AG09319 (cell line): ENCODE measurements at places on chromosomes 2 and 18.
A peak's percentile ranks its signal among the peaks of the same experiment; 100 is the strongest.

GRCh38 chr2:15939854-15940660 lies at the start of gene MYCN:
Gene MYCN (plus strand): TSS chr2:15940550. CDS start chr2:15942065, 1,515 bp downstream.
- DNase-seq: no peak

DNA sequence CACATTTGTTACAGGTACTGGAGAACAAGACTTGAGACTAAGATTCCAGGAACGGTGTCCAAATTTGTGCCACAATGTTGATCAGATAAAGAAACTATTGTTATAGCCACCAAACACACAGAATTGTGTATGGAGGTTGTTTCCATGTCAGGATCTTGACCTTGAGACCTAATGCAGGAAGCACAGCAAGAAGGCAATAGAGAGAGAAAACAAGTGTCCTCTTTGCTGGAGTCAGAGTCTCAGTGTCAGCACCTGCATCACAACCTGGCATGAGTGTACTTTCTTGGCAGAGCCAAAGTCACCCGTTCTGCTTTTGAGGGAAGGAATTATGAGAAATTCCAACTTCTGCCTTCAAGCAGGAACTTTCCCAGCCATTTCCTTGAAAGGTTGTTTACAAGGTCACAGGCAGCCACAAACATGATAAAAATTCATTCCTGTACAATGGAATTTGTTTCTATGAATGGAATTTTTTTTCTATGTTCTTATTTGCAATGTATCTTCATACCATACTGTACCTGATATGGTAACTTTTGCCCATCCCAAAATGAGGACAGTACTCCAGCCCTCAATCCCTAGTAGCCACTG lies 118.4 kb downstream of the PKP4 start:
- no peak for DNase-seq

DNA sequence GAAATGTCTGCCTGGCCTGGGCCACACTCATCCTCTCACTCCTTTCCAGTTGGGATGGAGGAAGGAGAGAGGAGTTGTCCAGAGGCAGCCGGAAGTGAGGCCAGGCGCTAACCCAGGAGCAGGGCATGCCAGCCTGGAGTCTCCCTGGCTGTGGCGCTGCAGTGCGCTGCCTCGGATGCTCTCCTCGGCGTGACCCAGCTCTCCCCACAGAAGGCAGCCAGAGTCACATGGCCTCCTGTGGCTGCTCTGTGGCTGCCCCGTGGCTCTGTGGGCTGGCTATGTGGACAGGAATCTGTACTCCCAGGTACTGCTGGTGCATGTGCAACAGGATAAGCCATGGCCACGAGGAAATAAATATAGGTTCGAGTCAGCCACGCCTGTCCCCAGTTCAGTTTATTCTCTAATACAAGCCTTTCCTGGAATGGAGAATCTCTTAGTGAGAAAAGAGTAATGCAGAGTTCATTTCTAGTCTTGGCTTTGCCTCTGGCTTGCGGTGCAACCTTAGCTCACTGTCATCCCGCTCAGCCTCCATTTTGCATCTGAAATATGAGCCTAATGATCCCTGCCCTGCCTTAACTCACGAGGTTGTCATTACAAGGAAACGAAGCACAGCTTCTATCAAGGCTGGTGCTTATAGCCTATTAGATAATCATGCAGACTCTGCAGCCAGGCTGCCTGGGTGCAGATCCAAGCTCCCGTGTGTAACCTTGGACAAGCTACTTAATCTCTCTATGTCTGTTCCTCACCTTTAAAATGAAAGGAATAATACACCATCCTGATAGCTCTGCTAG lies 106.3 kb downstream of the ANTXR1 start:
- no peak for DNase-seq

DNA sequence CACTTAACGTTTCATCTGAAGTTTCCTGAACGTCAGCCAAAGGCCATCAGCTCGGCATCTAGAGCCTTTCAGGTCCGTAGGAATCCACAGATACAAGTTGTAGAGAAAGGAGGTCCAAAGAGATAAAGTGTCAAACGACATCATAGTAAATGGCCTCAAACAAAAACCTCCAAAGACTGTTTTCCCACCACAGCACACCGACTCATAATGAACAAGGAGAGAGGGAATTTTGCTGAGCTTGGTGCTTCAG lies 150.3 kb downstream of the PXDN start:
- peak; percentile 29 for DNase-seq

- DNase-seq: no peak
These were observed 398.8 kb downstream of the GALR1 start for GRCh38 chr18:77648411-77648810.

GRCh38 chr2:214035091-214035852 lies 375.6 kb upstream of the VWC2L start:
- DNase-seq: no peak

GRCh38 chr2:88666576-88666975 lies 24.9 kb upstream of the RPIA start:
- DNase-seq: no peak

DNA sequence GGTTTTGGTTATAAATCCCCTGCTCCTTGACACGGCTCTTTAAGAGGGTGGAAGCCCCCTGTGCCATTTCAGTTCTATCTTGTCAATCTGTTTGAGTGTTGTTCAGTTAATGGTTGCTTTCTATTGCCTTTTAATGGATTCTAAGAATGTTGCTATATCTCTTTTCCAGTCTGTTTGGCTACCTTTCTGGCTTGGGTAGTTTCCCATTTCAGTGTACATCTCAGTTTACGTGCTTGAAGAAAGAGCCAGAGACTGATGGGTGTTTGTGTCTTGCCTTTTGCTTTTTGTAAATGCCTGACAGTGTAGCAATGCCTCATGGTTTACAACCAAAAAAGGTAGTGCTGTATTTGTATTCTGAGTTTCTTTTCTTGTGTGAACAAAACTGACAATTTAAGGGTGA lies 45.3 kb downstream of the SPATS2L start:
- DNase-seq: no peak

DNA sequence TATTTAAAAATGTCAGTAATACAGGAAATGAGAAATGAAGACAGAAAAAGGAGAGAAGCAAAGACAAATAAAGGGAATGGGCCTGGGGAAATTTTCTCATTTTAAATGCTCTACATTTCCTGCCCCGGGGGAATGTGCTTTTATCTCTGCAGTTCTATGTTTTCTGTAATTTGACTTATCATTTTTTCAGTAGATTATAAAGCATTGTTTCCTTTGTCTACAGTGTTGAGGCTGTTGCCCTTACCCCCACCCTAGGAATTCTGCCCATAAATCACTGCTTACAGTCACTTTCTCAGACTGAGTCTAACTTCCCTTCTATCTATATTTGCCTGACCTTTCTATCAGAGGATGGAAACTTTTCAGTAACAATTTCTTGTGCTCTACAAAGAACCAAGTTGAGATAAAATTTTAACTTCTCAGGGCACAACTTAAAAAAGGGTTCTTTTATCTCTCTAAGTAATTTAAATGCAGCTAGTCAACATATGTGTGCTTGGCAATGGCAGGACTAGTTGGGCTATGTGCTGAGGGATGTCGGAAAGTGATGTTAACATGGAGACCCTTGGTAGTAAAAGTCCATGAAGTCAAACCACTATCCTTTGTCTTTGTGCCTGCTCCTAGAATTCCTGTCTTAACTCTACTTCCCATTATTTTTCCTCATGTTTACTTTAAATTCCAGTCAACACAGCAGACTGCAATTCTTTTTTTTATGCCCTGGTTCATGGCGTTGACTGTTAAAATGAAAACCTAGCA lies 146.5 kb upstream of the MMADHC start:
- DNase-seq: no peak

DNA sequence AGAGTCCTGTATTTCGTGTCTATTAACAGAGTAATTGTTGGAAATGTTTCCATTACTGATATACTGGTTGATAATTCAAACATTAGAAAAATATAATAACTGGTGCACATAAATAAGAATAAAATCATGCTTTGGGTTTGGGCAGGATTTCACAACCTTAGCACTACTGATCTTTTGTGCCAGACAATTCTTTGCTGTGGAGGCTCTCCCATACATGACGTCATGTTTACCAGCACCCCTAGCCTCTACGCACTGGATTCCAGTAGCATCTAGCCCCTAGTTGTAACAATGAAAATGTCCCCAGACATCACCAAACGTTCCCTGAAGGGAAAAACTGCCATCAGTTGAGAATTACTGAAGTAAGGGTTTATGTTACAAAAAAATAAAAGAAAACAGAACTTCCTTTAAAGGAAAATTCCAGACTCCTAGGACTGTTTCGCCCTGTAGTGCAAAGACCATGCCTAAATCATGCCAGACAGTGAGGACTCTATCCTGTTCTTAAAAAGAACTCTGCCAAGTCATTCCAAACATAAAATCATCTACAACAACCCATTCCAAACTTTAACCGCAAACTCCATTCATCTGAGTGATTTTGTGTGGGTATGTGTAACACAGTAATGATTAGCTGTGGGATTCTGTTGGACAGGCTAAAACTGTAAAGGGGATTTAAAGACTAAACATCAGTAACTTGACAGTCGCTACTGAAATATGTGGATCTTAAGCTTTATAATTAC lies 313.4 kb upstream of the CCDC68 start:
- peak; percentile 45 for DNase-seq

DNA sequence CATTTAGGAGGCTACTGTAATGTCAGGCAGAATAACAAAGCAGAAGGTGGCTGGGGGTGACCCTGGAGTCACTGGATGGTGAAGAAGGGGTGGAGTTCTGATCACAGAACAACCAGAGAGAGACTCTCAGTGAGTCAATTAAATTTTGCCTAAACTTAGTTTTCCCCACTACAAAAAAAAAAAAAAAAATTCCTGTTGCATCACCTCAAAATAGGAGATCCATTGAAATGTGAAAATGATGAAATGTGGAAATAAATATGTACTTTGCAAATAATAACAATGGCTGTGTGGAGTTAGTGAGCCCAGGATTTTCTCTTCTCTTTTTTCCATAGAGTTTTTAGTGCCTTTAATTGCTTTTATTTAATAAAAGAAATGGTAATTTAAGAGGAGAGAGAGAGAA lies 165.5 kb downstream of the GFPT1 start:
- no peak for DNase-seq

GRCh38 chr2:231546014-231546715 lies 15.9 kb upstream of the NMUR1 start:
- no peak for DNase-seq

GRCh38 chr2:228242591-228242990 lies 61.1 kb upstream of the SPHKAP start:
- no peak for DNase-seq

- DNase-seq: no peak
These were observed 410 bp upstream of the TGIF1 start for GRCh38 chr18:3449512-3450011.

DNA sequence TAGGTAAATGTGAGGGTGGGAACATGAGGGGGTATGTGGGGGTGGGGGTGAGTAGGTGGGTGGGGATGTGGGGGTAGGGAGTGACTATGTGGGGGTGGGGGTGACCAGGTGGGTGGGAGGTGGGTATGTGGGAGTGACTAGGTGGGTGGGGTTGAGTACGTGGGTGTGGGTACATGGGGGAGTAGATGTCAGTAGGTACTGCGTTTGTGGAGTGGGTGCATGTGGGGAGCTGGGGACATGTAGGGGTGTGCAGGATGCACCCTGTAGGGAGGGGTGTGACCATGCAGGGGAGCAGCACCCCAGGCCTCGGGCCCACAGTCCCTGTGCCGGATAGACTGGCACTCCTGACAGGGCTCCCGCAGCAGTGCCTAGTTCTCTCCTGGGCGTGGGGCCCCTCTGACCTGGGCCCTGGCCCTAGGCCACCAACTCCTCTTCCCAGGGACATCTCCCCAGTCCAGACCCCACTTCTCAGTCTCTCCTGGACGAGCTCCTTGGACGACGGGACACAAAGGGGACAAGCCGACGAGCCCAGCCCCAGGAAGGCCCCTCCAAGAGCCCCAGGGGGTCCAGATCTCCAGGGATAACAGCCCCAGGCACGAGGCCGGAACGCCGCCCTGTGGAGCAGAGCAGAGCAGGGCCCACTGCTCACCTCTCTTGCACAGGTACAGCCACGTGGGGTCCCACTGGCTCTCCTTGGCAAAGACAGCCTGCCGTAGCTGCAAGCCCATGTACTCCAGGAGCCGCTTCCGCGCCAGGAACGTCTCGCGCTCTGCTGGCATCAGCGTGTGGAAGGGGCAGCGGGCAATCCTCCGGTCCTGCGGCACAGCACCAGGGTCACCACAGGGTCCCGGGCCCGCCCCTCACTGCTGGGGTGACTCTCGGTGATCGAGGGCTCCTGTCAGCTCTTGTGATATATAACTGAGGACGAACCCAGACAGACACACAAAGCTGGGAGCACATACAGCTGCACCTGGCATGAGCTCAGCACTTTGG lies 58.2 kb downstream of the ANKMY1 start:
- no peak for DNase-seq

DNA sequence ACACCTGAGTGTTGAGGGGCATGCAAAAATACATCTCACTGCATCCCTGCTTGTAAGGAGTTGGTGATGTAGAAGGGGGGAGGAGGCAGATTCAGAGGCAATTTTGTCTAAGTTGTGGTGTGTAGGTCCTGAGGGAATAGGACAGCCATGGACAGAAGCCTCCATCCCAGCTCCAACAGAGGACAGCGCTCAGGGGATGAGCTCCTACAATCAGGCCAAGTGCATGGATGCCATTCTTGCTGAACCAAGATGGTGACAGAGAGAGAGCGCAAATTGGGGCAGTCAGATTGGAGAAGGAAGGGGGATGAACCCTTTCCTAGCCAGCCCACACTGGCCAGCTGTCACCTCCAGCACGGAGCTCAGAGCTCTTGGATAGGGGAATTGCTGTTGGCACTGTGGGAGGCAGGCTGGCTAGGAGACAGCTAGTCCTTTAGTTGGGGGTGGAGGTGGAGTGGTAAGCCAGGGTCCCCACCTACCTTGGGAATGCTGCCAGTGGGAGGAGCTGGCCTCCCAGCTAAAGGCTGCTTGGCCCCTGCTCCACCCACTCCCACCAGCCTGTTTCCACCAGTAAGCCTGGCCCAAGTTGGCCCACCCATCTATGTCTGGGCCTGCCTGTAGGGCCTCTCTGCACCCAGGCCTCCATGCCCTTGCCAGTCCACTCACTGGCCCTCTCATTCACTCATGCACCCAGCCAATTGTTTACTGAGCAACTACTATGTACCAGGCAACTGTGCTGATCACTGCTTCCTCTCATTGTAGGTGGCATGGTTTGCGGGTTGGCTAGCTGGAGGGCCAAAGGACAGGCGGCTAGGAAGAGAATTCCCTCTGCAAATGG lies 2.5 kb upstream of the PER2 start:
- DNase-seq: no peak

- DNase-seq: no peak
These were observed 1267.6 kb upstream of the PIK3C3 start for GRCh38 chr18:40687399-40687798.
